ENCODE measurements at places on chromosomes 12 and 14.

GRCh38 chr12:79296871-79297270 is 393.9 kb downstream of the PAWR start:
- DNase-seq, result no peak

DNA sequence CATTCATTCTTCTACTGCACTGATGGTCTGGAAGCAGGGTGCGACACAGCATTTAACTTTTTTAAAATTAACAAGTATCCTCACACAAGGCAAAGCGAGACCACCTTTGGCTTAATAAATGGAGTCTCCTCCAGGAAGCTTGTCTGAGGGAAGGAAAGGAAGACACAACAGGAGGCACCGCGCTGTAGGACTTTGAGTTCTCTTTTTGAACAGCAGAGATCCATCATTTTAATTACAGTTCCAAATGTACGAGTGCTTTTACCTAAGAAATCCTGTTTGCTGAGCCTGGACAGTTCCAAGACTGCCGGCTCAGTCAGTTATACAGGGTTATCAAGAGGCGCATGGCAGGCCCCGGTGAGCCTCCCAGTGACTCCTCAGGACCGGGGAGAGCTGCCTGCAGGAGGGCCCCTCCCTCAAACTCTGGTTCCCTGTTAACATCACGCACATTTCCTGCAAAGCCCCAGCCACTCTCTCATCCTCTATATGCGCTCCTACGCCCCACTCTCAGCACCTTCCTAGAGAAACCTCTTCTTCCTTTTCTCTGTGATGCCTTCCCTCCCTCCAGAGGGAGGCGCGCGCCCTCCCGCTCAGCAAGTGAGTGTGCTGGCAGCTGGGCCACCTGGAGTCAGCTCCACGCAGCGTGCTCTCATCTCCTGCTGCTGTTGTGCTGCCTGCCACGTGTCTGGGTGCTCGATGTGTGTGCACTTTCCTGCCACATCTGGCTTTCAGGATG is 46.1 kb downstream of the STX2 start:
- no peak for DNase-seq

DNA sequence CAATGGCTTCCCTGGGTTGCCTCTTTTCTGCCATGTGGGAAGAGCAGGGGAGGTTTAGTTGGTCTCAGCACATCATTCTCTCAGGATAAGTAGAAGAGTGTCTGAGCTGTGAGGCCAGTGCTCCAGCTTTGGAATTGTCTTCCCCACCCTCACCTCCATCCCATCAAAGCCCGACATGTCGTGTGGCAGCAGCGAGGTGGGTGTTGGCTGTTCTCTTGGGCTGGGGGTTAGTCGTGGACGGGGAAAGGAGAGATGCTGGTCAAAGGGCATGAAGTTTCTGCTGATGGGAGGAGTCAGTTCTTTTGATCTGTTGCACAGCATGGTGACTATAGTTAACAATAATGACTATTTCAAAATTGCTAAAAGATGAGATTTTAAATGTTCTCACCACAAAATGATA is 404.2 kb downstream of the TMEM121 start:
- DNase-seq, result no peak

DNA sequence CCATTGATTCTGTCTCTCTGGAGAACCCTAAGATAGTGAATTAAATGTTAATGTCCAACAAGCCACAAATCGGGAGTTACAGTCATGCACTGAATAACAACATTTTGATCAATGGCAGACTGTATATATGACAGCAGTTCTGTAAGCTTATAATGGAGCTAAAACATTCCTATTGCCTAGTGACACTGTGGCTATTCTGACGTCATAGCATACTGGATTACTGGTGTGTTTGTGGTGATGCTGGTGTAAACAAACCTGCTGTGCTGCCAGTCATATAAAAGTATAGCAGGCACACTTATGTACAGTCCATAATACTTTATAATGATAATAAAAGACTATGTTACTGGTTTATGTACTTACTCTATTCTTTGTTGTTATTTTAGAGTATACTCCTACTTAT is 56.7 kb upstream of the BICD1 start:
- DNase-seq, result no peak

GRCh38 chr12:65343801-65344200 is 65.3 kb downstream of the MSRB3 start:
- DNase-seq, result no peak

GRCh38 chr12:98895086-98895651 is 250.1 kb downstream of the APAF1 start:
- no peak for DNase-seq

GRCh38 chr12:22321638-22322037 is 12.9 kb downstream of the ST8SIA1 start:
- peak; percentile 34 for DNase-seq

All from stimulated activated CD4-positive, alpha-beta T cell treated with anti-CD3 and anti-CD28 coated beads, Interleukin-4, amount 100 ng/mL, for 4 hours (primary cell).